ENCODE measurements at places on chromosomes 2 and 18.

DNA sequence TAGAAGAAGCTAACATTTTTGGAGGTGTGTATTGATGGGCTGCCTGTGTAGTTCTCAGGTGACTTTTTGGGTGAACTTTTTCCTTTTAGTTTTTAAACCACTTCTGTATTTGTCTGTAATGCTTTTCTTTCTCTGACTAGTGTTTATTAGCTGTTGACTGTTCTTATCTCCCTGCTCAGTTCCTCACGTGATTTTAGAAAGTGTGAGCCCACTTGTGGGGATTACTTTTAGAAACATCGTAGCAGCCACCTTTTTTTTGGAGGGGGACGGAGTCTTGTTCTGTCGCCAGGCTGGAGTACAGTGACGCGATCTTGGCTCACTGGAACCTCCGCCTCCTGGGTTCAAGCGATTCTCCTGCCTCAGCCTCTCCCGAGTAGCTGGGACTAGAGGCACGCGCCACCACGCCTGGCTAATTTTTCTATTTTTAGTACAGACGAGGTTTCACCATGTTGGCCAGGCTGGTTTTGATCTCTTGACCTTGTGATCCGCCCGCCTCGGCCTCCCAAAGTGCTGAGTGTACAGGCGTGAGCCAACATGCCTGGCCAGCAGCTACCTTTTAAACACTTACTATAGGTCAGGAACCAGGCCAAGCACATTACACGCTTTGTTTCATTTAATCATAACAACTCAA is 9.2 kb upstream of the CDKL4 start:
- peaks cover 41% of the 10 kb centered on the region for H3K36me3 ChIP-seq
- H3K27me3 ChIP-seq = no peaks in the 10 kb centered on the region
- no peak overlapping the region for H3K27ac ChIP-seq

DNA sequence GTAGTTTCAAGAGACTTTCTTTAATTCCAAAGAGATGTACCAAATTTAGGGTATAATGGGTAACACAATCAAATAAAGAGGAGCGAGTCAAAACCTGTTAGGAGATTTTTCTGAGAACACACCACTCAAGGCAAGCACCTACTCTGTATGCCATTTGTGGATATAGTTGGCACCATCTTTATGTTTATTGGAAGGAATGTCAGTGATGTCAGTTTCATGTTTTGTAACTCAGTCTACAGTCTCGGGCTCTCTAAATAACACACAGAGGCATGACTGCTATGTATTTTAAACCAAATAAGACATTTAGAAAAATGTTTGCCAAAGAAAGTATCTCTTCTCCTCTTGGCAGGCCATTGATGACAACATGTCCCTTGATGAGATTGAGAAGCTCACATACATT is 59.7 kb downstream of the CPS1 start:
- H3K4me1 ChIP-seq = no peaks in the 10 kb centered on the region
- H3K36me3 ChIP-seq = no peaks in the 10 kb centered on the region
- no peaks in the 10 kb centered on the region for H3K27me3 ChIP-seq
- no peak overlapping the region for H3K4me3 ChIP-seq

DNA sequence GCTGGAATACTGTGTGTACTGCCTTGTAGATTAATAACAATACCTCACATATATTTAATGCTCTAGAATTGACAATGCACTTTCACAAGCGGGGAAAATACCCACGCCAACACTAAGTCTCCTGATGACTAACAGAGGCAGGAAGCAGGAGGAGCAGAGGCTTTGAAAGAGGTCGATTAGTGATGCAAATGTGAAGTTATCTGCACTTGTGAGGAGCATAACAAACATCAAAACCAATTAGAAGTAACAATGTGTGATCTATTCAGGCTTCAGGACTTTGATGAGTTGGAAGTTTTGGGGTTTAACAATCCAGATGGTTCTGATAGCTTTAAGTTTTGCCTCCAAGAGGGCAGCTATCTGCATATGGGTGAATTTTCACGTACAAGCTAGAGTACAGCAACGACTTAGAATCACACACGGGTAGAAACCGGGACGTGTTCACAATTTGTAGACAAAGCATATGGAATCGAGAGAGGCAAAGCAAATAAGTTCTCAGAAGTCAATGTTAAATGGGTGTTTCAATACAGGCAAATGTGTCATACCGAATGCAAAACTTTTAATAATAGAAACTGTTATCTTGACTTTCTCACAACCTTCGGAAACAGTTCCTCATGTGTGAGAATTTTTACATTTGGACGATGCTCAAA is 114.5 kb downstream of the METTL8 start:
- H3K4me1 ChIP-seq = peaks cover 56% of the 10 kb centered on the region
- H3K27ac ChIP-seq = peak overlapping the region; percentile 99
- DNase-seq = peak; percentile 32
- H3K27me3 ChIP-seq = no peaks in the 10 kb centered on the region

DNA sequence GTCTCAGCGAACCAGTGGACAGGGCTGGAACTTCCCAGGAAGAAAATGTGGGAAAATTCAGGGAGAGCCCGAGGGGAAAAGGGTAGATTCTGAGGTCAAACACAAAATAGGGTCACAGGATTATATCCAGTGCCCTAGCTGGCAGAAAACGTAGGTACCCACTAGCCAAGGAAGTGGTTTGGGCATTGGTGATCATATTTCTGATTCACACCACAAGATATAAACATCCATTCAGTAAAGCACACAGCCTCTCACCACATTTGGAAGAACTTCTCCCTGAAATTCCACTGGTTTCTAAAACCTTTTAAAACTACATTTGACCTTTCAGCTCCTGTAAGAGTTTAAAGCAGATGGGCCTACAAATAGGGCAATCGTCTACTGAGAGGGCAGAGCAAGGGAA is 186.9 kb downstream of the TTC32 start:
- no peak overlapping the region for H3K4me3 ChIP-seq
- peaks cover 2% of the 10 kb centered on the region for H3K27me3 ChIP-seq
- H3K36me3 ChIP-seq = no peaks in the 10 kb centered on the region
- DNase-seq = no peak

DNA sequence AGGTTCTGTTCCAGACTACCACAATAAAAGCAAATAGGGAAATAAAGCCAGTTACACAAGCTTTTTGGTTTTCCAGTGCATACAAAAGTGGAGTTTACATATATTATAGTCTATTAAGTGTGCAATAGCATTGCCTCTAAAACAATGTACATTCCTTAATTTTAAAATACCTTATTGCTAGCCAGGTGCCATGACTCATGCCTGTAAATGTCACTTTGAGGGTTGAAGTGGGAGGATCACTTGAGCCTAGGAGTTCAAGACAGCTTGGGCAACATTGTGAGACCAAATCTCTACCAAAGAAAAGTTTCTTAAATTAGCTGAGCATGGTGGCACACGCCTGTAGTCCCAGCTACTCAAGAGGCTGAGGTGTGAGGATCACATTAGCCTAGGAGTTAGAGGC is 52.9 kb upstream of the IMP4 start:
- H3K27me3 ChIP-seq = peaks cover 7% of the 10 kb centered on the region
- H3K27ac ChIP-seq = no peak overlapping the region
- no peak for DNase-seq

DNA sequence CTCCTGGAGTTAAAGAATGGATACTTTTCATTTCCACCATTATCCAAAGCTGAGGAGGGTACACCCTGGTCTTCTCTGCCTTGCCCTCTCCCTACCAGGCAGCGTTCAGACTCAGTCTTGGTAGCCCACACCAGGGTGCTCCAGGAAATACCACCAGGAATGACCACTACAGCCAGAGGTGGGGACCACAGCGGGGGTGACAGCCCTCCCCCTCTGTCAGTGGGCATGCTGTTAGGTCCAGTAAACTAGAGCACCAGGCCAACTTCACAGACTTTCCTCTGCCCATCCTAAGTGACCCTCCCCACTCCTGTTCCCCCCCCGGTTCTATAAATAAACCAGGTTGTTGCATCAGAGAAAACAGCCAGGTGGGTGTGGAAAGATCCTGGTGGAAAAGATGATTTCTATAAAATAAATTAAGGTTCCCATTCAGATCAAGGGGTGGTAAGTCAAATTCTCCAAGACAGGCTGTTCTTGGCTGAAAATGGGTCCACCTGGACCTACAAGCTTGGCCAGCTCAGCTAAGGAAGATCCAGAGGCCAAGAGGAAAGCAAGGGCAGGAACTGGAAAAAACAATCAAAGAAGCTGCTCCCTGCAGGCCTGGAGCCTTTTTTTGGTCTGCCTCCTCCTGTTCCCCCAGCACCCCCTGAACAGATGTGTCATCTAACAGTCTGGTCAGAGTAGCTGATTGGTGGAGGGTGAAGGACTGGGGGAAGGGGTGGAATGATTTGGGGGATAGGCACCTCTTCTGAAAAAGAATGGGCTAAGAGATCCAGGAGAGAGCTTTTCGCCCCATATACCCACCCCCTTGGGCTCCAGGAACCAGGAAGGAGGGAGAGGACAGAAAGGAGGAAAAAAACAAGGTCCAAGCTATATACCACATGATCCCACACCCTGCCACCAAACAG is 2.3 kb downstream of the RAB11FIP5 start:
- H3K4me1 ChIP-seq = peaks cover 28% of the 10 kb centered on the region
- no peaks in the 10 kb centered on the region for H3K36me3 ChIP-seq
- H3K4me3 ChIP-seq = peak overlapping the region; percentile 83
- DNase-seq = no peak
- H3K27me3 ChIP-seq = peaks cover 13% of the 10 kb centered on the region

- no peak for DNase-seq
- H3K27ac ChIP-seq = no peak overlapping the region
- no peaks in the 10 kb centered on the region for H3K27me3 ChIP-seq
- peaks cover 43% of the 10 kb centered on the region for H3K36me3 ChIP-seq
These were observed 193.2 kb upstream of the ITGA4 start for GRCh38 chr2:181264001-181264400.

GRCh38 chr2:120898961-120899750 is 163.5 kb downstream of the GLI2 start:
- no peak overlapping the region for H3K27ac ChIP-seq
- H3K4me3 ChIP-seq = no peak overlapping the region
- no peaks in the 10 kb centered on the region for H3K27me3 ChIP-seq
- H3K36me3 ChIP-seq = no peaks in the 10 kb centered on the region

GRCh38 chr2:102652126-102652525 is 32.8 kb downstream of the SLC9A2 start:
- H3K36me3 ChIP-seq = no peaks in the 10 kb centered on the region
- H3K27me3 ChIP-seq = peaks cover 20% of the 10 kb centered on the region
- no peak overlapping the region for H3K4me3 ChIP-seq
- no peak overlapping the region for H3K27ac ChIP-seq

DNA sequence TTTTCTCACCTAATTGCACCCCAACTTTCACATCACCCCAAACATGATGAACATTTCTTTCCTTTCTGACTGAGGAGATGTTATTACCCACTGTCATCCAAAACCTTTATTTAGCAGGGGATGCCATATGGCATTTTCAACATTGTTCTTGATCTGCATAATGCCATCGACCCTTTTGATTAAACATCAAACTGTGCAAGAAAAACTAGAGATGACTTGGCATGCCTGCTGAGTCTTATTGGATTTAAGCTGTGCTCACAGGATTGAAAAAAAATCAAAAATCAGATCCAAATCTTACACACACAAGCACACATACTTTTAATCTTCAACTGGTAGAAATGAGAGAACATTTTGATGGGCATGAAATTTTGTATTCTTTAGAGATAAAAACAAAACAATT is 536.0 kb downstream of the TMX3 start:
- DNase-seq = no peak
- H3K27ac ChIP-seq = no peak overlapping the region
- H3K4me1 ChIP-seq = no peaks in the 10 kb centered on the region
- H3K27me3 ChIP-seq = no peaks in the 10 kb centered on the region

DNA sequence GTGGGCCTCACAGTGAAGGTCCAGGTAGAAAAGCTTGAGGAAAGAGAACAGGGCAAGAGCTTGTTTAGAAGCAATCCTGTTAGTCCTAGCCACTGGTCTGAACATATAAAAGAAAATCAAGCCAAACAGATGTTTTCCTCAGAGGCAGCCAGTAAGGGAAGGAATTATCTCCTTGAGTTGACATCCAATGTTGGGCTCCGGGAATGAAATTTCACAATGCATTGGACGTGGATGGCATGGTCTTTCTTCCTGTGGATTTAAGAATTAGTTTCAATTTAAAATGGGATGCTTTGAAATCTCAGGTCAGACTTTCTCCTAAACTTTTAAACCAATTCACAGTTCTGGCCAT is 92.1 kb downstream of the ACKR3 start:
- no peak overlapping the region for H3K27ac ChIP-seq
- H3K4me1 ChIP-seq = no peaks in the 10 kb centered on the region
- no peak overlapping the region for H3K4me3 ChIP-seq
- no peaks in the 10 kb centered on the region for H3K36me3 ChIP-seq

DNA sequence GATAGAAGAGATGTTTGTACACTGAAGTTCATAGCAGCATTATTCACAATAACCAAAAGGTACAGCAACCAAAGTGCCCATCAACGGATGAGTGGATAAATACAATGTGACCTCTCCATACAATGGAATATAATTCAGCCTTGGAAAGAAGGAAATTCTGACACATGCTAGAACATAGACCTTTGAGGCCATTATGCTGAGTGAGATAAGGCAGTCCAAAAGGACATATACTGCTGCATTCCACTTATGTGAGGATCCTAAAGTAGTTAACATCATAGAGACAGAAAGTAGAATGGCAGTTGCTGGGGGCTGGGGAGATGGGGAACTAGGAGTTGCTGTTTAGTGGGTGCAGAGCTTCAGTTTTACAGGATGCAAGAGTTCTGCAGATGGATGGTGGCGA is 38.2 kb upstream of the GLI2 start:
- H3K4me1 ChIP-seq = peaks cover 5% of the 10 kb centered on the region
- H3K27ac ChIP-seq = no peak overlapping the region
- H3K36me3 ChIP-seq = no peaks in the 10 kb centered on the region
- H3K4me3 ChIP-seq = no peak overlapping the region
- no peak for DNase-seq

- no peaks in the 10 kb centered on the region for H3K4me1 ChIP-seq
- H3K36me3 ChIP-seq = no peaks in the 10 kb centered on the region
- no peak for DNase-seq
- H3K4me3 ChIP-seq = no peak overlapping the region
These were observed 225.6 kb downstream of the CYP26B1 start for GRCh38 chr2:71922091-71922490.

- H3K36me3 ChIP-seq = no peaks in the 10 kb centered on the region
- H3K4me3 ChIP-seq = no peak overlapping the region
- no peak overlapping the region for H3K27ac ChIP-seq
- H3K27me3 ChIP-seq = peaks cover 20% of the 10 kb centered on the region
These were observed 68.1 kb upstream of the CSRNP3 start for GRCh38 chr2:165401285-165401852.

GRCh38 chr2:237816531-237816930 is 18.0 kb downstream of the RBM44 start:
- peaks cover 12% of the 10 kb centered on the region for H3K27me3 ChIP-seq
- DNase-seq = no peak
- peaks cover 27% of the 10 kb centered on the region for H3K4me1 ChIP-seq
- no peak overlapping the region for H3K27ac ChIP-seq

DNA sequence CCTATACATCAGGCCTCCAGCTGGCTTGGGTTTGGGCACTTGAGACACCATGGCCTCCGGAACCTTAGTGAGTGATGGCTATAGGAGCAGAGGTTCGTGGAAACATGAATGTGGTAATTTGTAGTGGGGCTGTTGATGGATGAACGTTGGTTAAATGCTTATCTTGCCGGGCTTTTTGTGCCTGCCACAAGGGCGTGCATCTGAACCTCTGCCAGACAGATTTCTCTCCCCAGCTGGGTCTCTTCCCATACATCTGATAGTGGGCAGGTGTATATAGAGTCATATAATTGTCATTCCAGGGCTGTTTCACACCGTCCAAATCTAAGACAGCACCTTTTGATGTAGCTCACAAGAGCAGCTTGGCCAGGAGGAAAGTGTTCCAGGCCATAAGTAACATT is 14.7 kb downstream of the LAMA3 start:
- peaks cover 52% of the 10 kb centered on the region for H3K27me3 ChIP-seq
- no peak overlapping the region for H3K27ac ChIP-seq
- peaks cover 5% of the 10 kb centered on the region for H3K36me3 ChIP-seq
- no peaks in the 10 kb centered on the region for H3K4me1 ChIP-seq
- no peak overlapping the region for H3K4me3 ChIP-seq
- DNase-seq = no peak
